ELF-1 (cell line): ENCODE measurements at places on chromosomes 7 and 10.

GRCh38 chr10:34565934-34566333 is 249.2 kb downstream of the PARD3 start:
- no peak for DNase-seq

- DNase-seq = peak; percentile 94
Observed at GRCh38 chr7:47327698-47328391, 254.1 kb downstream of the TNS3 start.

- DNase-seq = no peak
Observed at GRCh38 chr10:118298787-118299186, 43.3 kb downstream of the FAM204A start.

DNA sequence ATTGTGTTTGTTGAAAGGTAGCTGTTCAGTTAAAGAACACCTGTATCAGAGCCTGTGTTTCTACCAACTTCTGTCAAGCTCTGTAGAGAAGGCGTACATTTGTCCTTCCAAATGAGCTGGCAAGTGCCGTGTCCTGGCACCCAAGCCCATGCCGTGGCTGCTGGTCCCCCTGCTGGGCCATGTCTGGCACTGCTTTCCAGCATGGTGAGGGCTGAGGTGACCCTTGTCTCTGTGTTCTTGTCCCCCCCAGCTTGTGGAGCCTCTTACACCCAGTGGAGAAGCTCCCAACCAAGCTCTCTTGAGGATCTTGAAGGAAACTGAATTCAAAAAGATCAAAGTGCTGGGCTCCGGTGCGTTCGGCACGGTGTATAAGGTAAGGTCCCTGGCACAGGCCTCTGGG is 154.9 kb downstream of the EGFR start:
- no peak for DNase-seq

- no peak for DNase-seq
Observed at GRCh38 chr10:44647877-44648542, 263.1 kb upstream of the CXCL12 start.

DNA sequence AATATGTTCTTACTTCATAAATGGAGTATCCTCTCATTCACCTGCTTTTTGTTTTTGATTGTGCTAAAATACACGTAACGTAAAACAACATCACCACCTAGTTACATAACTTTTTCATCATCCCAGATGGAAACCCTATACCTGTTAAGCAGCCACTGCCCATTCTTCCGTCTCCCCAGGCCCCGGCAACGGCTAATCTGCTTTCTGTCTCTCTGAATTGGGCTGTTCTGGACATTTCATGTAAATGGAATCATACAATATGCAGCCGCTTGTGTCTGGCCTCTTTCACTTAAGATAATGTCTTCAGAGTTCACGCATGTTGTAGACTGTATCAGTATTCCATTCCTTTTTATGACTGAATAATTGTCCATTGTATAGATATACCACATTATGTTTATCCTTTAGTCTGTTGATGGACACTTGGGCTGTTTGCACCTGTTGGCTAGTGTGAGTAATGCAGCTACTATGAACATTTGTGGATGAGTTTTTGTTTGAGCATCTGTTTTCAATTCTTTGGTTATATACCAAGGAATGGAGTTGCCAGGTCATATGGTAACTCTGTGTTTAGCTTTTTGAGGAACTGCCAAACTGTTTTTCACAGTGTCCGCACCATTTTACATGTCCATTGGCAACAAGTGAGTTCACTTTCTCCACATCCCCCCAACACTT is 14.1 kb upstream of the SUN1 start:
- DNase-seq = no peak

- DNase-seq = peak; percentile 60
Observed at GRCh38 chr7:101743241-101743994, 74.0 kb upstream of the CUX1 start.

GRCh38 chr10:28840971-28841370 is 163.7 kb downstream of the BAMBI start:
- no peak for DNase-seq

- peak; percentile 45 for DNase-seq
Observed at GRCh38 chr7:107879400-107880035, 11.5 kb upstream of the DLD start.

DNA sequence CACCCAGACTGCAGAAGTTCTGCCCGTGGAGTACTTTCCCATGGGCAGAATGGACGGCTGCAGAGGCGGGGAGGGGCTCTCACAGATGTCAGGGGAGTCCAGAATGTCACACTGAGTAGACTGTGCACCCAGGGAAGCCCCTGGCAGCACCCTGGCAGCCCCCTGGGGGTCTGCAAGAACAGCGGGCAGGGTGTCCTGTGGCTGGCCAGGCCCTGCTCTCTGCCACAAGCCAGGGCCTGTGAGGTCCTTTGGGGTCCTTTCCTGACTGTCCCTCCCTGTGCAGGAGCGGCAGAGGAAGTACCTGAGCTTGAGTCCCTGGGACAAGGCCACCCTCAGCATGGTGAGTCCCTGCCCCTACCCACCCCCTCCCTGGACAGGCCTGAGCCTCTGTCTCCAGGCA is 6.1 kb upstream of the SH2B2 start:
- DNase-seq = no peak

DNA sequence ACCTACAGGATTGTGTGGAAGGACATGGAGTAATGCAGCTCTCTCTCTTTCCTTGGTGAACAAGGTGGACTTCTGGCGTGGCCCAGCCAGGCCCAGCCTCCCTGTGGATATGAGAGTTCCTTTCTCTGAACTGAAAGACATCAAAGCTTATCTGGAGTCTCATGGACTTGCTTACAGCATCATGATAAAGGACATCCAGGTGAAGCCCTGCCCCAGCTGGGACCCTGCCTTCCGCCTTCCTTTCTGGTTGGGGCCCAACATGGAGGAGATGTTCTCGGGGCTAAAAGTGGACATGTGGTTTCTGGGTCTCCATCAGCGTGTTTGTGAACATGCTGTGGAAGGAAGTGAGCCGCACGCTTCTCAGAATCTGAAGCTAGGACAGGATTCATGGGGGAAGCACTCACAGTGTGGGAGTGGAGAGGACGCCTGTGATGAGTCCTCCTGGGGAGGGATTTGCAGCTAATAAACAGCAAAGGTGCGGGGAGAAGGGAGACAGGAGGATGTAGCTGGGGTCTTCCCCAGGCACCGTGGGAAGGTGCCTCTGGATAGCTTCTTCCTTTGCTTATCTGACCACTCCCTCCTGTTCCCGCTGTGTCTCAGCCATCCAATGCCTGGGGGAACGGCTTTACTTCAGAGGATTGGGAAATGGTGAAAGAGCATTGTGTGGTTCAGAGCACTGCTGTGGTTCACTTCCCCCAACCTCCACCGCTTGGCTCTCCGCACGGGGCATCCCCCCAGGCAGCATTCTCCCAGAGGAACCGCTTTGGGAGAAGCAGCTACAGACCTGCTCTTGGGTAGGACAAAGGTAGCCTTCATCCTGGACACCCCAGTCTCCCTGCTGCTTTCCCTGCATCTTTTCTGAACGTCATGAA is 5.5 kb downstream of the CPA5 start:
- peak; percentile 96 for DNase-seq

- no peak for DNase-seq
Observed at GRCh38 chr7:38950309-38950708, 27.4 kb upstream of the POU6F2 start.

- DNase-seq = no peak
Observed at GRCh38 chr10:77516575-77516974, 121.0 kb downstream of the KCNMA1 start.

DNA sequence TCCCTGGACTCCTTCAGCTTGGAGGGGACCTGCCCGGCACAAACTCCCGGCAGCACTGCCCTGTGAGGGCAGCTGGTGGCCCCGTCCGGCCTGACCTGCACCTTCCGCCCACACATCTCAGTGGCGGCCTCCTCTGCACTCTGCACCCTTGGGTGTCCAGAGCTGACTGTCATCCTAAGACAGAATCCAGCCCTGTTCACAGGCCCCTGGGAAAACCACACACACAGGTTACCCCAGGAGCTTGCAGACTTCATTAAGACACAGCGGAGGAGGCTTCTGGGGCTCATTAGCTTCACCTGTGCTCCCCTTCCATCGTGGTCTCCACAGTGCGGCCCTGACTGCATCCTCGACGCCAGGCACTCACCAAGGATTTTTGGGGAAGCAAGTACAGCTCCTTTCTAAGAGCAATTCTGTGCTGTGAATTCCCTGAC is 51.5 kb upstream of the SHH start:
- DNase-seq = no peak

- DNase-seq = no peak
Observed at GRCh38 chr7:148553979-148554378, 36.6 kb upstream of the C7orf33 start.

DNA sequence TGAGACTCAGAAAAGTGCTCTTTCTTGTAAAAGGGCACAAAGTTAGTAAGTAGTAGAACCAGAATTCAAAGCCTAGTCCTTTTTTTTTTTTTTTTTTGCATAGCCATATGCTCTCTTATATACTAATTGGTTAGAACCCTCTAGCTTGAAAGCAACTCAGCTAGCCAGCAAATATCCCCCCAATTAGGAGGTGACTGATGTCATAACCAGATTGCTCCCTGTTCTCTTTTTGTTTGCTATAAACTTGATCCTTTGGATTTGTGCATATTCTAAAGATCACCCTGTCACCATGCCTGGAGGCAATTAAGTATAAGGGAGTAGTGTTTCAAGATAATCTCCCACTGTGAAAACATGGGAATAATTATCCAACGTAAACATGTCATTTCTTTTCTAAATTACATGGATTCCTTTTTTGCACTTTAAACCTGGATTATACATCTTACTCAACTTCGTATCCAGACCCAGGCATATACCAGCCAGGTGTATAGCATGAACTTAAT is 963.4 kb downstream of the CNTNAP2 start:
- no peak for DNase-seq

GRCh38 chr10:45001381-45002148 is 842 bp downstream of the ZNF22 start:
- no peak for DNase-seq

DNA sequence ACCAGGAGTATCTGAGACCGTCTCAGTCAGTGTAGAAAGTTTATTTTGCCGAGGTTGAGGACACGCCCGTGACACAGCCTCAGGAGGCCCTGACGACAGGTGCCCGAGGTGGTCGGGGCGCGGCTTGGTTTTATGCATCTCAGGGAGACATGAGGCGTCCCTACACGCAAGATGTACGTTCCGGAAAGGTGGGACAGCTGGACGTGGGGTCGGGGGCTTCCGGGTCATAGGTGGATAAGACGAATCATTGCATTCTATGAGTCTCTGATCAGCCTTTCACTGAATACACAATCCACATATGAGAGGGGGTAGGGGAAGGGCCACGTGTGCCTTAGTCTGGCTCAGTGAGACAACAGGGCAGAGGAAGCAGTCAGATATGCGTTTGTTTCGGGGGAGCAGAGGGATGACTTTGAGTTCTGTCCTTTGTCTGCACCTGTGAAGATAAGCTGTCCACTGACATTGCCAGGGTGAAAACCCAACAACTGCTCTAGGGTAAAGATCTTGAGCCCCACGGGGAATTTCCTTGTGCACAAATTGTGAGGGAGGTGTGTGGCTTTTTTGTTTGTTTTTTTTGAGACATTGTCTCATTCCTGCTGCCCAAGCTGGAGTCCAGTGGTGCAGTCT is 66.2 kb downstream of the DNAJB6 start:
- no peak for DNase-seq

GRCh38 chr10:121921238-121921931 is 6.4 kb downstream of the ATE1 start:
- DNase-seq = peak; percentile 30

- DNase-seq = no peak
Observed at GRCh38 chr7:133771788-133772419, 355.2 kb upstream of the LRGUK start.

DNA sequence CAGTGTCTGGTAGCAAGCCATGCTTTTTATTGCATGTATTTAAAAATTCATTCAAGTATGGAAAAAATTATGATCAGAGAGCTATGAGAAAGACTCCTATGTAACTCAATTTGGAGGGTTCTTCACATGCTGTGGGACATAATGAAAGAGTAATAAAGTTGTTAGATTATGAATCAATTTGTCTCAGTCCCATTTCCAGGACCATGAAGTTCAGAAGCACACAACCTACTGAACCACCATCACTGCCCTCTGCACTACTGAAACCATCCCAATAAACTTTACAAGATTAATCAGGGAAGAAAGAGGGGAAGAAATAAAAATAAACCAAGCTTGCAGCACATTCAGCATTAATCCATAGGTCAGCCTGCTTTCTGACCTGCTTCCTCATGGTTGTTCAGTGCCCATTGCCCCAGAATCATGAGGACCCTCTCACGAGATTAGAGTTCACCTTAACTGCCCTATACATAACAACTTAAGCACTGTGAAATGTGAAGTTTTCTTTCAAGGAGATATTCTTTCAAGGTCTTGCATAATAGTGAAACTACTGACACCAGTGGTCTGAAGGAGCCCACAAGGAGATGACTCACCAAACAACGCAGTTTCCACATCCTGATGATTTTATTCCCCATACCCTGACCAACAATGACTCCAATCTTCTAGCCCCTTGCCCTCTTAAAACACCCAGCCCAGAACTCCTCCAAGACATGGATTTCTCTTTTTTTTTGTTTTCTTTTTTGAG is 171.5 kb upstream of the ADCY1 start:
- no peak for DNase-seq

GRCh38 chr7:29921404-29922010 is 68.1 kb downstream of the SCRN1 start:
- DNase-seq = peak; percentile 80

GRCh38 chr10:86486856-86487255 is 34.7 kb downstream of the WAPL start:
- DNase-seq = no peak

- no peak for DNase-seq
Observed at GRCh38 chr7:134920026-134920753, 66.1 kb upstream of the AGBL3 start.

- no peak for DNase-seq
Observed at GRCh38 chr10:62990126-62990525, 143.0 kb upstream of the NRBF2 start.

GRCh38 chr10:8058274-8059111 is 4.0 kb downstream of the GATA3 start:
- no peak for DNase-seq

DNA sequence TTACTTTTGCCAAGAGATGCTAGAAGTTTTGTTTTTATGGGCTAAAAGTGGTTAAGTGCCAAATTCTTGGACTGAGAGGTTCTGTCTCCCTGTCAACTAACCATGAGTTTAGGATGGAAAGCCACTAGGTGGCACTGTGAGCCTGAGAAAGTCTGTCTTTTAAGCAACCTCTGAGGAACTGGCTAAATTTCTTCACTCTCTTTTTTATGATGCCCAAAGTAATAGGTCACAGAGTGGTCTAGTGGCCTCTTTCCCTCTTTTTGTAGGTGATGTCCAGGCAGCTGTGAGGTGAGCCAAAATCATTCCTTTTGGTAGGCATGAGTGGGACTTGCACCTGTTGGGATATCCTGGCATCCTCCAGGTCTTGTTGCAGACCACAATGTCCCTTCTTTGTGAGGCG is 56.8 kb downstream of the SND1 start:
- DNase-seq = peak; percentile 67

GRCh38 chr10:60346661-60347060 is 43.0 kb downstream of the ANK3 start:
- DNase-seq = no peak

DNA sequence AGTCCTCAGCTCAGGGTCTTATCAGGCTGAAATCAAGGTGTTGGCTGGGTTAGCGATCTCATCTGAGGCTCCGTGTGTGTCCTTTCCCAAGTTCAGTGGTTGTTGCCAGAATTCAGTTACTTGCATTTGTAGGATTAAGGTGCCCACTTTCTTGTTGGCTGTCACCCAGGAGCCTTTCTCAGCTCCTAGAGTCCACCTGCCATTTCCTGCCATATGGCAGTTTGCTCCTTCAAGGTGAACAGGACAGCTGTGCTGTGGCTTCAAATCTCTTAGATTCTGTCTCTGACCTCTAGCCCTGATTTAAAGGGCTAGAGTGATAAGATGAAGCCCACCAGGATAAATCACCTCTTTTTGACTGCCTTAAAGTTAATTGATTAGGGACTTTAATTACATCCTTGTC is 1.0 kb upstream of the HIF1AN start:
- no peak for DNase-seq

GRCh38 chr10:69434926-69435325 is 16.3 kb upstream of the TSPAN15 start:
- DNase-seq = no peak
